ENCODE measurements at places on chromosomes 6 and 20.

DNA sequence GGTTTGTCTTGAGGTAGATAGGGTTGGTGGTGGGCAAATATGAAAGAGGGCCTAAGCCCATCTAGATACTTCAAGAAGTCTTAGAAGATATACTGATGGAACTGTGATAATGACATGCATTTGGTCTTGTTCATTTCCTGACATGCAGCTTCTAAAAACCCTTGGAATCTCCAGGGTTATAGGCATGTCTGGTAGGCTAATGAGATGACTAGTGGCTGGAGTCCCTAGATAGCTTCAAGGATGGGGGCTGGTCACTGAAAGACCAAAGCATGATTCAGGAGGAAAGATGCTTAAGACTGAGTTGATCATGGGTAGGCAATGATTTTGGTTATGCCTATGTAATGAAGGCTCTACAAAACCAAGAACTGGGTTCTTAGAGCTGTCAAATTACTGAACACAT is 217.9 kb upstream of the MOCS1 start:
- no peak for DNase-seq

GRCh38 chr6:35302604-35303241 is 5.1 kb downstream of the DEF6 start:
- DNase-seq, result no peak

GRCh38 chr6:147117011-147117410 is 87.2 kb upstream of the STXBP5 start:
- DNase-seq, result no peak

- DNase-seq, result no peak
Observed at GRCh38 chr20:32580970-32581838, 3.9 kb downstream of the NOL4L start.

- peak; percentile 1 for DNase-seq
Observed at GRCh38 chr6:116695401-116695800, 14.4 kb downstream of the KPNA5 start.

GRCh38 chr20:56690531-56691175 is 61.5 kb downstream of the TFAP2C start:
- DNase-seq, result no peak

DNA sequence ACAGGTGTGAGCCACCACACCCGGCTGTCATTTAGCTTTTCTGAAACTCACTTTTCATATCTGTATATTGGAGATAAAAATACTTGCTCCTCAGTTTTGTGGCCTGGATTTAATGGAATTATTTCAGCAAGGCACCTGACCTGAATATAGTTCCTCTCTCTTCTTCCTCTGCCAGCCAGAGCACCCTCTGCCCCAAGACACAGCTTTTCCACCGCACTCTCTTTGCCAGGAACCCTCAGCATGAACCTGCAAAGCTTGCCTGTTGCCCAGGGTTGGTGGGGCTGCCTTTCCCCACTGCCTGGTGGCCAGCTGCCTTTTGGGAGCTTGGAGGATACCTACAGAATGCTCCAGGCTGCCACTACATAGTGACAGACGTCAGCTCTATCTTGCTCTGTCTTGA is 3.1 kb downstream of the GTSF1L start:
- DNase-seq, result no peak

- no peak for DNase-seq
Observed at GRCh38 chr20:57545927-57546662, 14.8 kb upstream of the PCK1 start.

DNA sequence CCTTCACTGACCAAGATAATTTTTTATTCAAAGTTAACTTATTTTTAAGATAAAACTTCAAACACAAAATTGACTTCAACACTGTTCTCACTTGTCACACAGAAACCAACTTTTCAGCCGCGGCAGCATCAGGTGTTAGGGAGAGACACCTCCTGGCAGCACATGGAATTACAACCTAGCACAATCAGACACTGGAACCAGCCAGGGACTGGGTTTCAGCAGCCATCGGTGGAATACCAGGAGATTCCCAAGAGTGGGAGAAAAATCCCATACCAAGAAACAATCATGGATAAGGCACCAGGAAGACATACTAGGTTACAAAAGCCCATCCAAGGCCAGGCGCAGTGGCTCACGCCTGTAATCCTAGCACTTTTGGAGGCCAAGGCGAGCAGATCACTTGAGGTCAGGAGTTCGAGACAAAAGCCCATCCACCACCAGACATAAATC is 70.0 kb downstream of the SNX5 start:
- peak; percentile 24 for DNase-seq

DNA sequence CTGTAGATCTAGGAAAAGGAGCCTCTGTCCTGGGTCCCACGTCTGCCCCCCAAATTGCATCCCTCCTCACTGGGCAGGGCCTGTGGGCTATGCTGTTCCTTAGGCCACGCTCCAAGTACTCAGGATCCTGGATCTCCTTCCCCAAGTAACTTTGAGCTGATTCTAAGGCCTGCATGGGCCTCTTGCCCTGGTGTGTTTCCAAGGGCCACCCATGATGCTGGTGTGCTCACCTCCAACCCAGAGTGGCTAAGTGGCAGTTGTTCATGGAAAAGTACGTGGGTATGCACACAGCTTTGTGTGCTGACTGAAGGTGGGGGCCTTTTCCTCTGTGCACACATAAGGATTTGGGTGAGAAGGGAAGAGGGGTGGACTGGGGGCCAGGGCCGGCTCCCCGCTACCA is 5.3 kb downstream of the GMPR start:
- no peak for DNase-seq

GRCh38 chr6:3381233-3381921 is 75.5 kb downstream of the SLC22A23 start:
- no peak for DNase-seq

DNA sequence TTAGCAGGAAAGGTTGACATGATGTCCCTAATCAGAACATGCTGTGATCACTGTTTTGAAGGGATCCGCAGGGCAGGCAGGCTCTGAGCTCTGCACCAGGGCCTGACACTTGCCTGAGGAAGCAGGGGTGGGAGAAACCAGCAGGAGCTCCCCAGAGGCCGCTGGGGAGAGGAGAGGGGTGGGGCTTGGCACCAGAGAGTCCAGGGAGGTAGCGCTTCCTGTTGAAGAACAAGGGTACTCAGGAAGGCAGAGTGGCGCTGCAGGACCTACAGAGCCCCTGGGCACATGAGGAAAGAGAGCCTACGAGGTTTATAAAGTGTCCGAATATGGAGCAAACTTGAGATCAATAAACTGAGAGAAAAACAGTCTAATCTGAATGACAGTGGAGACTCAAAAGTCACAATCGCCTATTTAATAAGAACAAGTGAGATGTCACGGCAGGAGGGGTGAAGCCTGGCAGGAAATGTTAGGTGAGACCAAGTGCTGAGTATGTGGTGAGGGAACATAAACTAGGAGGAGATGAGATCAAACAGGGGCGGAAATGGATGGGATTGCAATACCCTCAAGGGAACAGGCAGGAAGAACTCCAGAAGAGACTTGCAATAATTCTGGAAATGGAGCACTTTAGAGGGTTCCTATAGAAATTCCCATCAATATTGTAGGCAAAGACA is 5.8 kb upstream of the TBXT start:
- DNase-seq, result no peak
